Activated CD8-positive, alpha-beta T cell treated with anti-CD3 and anti-CD28 coated beads, Interleukin-2, amount 10 ng/mL, durations not matched to agents 7 days and 5 days (primary cell): ENCODE measurements at places on chromosomes 5 and 9.

DNA sequence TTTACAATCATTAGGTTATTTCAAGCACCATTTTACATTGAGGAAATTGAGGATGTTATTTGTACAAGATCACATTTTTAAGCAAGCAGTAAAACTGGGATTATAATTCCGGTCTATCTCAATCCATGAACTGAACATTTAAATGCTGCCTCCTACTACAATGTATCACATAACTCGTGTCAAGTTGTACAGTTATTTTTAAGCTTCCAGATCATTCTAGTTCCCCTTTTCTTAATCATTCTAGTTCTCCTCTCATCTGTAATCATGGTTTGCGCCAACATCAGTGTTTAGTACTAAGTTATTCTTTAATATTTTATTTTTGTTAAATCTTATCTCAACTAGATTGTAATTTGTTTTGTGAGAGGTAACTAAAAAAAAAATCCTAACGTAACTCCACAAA, 2.4 kb upstream of the UHRF2 start:
- no peak for DNase-seq

GRCh38 chr9:14584571-14584970, 108.7 kb downstream of the ZDHHC21 start:
- DNase-seq: no peak

DNA sequence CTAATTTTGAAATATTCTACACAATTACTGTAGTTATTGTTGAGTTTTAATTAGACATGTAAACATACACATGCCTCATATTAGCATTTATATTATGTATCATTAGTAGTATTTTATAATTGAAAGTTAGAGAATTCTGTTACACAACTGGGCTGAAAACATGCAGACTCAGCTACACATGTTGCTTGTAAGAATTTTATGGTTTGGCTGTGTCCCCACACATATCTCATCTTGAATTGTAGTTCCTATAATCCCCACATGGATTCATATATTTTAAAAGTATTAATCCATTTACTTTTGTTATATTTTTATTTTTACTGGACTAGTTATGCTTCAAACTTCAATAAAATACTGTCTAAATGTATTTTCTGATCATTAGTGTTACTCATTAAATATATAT, 2075.3 kb upstream of the C9orf72 start:
- no peak for DNase-seq

DNA sequence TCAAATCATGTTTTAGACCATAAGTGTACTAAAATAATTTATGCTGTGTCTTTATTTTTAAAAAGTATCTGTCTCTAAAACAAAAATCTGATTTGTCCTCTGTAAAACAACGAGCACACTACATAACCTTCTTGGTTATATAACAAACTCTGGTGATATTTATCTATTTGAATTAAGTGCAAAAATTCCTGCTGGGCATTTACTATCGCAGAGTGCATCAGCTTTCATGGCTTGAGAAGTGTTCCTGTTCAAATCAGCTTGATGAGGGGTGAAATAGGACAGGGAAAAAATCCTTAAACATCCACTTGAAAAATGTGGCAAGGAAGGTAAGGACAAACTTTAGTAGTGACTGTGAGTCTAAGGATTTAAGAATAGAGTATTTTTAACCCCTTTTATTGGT, 65.3 kb downstream of the PRR16 start:
- DNase-seq: no peak

GRCh38 chr9:77848404-77848803, 183.2 kb downstream of the GNAQ start:
- DNase-seq: no peak

GRCh38 chr5:7074176-7074575, 321.8 kb upstream of the ADCY2 start:
- no peak for DNase-seq

GRCh38 chr5:173329491-173330337, 1.5 kb upstream of the STC2 start:
- peak; percentile 77 for DNase-seq

- no peak for DNase-seq
Measured at GRCh38 chr9:127078336-127078735, 44.1 kb downstream of the ANGPTL2 start.

DNA sequence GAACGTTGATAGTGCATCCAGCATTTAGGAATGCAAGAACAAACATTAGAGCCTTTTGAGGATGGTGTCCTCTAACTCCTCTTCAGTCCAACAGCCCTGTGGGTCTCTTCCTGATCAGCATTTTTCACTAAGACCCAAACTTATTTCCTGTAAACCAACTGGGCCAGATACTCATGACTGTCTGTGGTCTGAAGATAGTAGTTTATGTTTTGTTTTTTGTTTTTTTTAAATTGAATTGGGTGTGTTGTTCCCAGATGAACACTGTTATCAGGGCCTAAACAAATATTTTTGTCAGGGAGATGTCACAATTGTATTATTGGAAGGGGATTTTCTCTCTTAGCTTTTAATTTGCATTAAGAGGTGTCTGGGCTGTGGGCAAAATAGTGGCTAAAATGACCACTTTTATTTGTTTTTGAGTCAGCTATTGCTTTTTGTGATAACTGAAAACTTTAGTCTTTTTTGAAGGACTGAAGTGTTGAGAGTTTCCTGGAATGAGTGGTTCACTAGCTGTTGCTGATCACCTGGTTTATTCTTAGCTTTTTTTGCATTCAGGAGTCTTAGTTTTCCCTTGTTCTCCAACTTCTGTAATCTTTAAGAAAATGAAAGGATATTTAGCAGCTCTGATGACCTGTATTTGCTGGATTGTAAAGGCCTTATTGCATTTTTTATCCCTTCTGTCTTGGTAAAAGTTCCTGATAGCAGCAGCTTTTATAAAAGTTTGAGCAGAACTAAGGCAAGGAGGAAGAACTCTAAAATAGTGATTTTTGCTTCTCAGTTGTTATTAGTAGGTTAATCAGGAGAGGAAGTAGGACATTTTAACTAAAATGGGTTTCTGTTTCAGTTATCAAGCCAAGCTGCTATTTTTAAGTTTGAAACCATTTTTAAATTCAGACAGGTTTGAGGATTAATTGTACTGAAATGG, 5.5 kb downstream of the MAN2A1 start:
- no peak for DNase-seq

DNA sequence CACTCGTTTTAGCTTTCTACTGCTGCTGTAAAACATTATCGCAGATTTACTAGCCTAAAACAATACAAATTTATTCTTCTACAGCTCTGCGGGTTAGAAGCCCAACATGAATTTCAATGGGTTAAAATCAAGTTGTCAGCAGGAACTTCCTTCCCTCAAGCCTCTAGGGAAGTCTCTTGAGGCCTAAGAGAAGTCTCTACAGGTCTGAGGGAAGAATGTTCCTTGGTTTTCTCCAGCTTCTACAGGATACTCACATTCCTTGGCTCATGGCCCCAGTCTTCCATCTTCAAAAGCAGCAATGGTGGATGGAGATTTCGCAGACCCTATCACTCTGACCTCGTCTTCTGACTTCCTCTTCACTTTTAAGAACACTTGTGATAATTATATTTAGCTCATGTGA, 21.6 kb upstream of the SSBP2 start:
- no peak for DNase-seq

DNA sequence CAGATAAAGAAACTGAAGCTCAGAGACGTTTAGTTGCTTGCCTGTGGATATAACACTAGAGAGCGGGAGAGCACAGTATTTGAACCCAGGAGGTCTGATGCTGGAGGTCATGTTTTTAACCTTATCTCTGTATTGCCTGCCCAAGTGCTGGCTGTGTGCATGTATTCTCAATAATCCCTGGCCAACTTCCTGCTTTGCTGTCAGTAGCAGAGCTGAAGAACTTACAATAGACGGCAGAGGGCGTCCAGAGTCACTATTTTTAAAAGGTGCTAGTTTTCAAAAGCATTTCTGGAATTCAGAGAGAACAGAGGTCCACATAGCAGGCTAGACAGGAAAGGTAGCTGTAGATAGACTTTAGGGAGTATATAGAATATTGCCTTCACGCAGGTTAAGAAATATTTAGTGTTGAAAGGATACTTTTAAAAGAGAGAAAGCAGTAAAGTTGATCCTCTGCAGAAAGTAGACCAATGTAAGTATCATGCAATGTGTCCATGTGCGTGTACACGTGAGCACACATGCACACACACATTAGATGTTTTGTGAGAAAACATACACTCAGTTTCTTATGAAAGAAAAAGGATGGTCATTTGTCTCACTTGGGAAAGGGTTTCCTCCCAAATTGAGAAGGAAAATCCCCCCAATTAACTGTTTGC, 46.3 kb downstream of the PTCD2 start:
- peak; percentile 62 for DNase-seq

DNA sequence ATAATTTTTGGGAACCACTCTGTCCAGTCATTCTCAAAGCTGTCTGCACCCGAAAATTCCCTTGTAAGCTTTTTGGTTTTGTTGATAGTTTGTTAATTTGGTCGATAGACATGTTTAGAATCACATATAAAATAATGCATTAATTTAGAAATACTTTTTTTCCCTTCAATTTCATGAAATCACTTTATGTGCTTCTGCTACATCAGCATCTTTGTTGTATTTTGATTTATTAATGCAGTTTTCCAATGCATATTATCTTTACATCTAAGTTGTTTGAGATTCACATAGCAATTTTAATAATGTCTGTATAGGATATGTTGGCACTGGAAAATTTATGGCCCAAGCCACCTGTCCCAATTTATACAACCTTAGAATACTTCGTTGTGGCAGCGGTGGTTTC, 60.6 kb upstream of the SV2C start:
- no peak for DNase-seq
